ENCODE measurements at places on chromosomes 3 and 15.

DNA sequence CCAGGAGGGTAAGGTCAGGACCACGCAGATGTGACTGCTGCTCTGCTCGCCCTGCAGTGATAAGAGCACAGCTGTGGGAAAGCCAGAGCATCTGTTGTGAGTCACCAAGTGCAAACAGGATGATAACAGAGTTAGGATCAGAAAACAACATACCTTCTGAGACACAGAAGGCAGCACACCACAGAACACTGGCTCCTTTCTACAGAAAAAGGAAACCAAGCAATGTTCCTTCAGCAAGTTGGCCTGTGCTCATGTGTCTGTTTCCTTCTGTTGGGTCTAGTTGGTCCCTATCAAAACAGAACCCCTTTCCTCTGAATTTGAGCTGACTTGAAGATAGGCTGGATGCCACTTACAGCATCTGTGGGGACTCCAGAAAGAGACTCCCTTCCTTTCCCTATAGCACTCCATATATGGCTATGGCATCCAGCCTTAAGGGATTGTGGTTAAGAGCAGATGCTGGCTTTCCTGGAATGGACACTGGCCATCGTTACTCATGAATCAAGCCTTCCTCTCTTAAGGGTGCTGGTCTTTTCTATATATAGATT is 440.7 kb upstream of the THBS1 start:
- DNase-seq = no peak

- peak; percentile 42 for DNase-seq
Observed at GRCh38 chr15:93141371-93141794, 52.4 kb upstream of the RGMA start.

- no peak for DNase-seq
Observed at GRCh38 chr3:156090126-156090525, 30.3 kb upstream of the KCNAB1 start.

- DNase-seq = no peak
Observed at GRCh38 chr3:18512007-18512406, 86.9 kb upstream of the SATB1 start.

GRCh38 chr3:31077826-31078225 is 183.4 kb upstream of the GADL1 start:
- DNase-seq = no peak

DNA sequence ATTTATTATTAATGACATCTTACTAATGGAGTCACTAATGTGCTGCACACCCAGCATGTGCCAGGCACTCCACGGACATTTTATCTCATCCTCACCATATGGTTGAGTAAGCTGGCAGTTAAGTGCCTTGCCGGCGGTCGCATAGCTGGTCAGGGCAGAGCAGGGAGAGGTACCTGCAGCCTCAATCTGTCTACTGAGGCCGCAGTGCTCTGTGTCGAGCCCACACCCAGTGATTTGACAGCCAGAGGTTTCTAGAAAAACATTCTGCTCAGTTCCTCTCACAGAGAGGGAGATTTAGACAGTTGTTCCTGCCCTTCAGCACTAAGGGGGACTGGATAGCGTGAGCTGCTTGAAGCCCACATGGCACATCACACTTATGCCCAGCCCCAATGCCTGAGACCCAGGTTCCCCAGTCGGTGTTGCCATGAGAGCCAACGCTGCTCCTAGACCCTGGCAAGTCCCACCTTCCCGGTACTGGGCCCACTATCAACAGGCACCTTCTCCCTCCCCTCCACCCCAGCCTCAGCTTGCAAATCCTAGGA is 2.6 kb downstream of the LIPC start:
- no peak for DNase-seq

DNA sequence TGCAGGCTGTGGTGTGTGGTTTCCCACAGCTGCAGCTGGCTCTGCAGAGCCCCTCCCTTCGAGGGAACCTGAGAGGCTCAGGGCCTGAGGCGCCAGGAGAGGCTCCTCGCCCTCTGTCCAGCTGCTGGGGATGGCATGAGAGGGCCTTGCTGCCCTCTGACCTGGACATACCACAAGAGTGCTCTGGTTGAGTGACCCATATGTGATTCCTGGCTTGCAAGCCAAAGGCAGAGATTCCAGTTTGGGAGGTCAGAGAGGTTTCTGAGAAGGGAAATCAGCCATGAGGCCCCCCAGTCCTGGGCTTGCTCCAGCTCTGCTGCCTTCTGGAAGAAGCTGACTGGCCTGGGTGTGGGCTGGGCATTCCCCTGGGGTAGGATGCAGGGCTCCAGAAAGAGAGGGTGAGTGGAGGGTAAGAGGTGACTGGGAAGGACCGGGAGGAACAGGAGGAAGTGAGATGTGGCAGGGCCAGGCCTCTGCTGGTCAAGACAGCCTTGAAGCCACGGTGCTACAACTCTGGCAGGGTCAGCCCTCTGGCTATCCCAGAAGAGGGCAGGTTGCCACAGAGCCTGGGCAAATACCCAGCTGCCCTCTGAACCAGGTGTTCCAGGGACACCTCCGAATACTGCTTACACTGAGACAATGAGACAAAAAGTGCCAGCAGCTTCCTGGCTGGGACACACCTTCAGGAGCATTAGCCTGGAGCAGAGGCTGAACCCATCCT is 16.0 kb upstream of the SRP14 start:
- peak; percentile 75 for DNase-seq

GRCh38 chr3:134606033-134607025 is 44.5 kb downstream of the KY start:
- DNase-seq = no peak

DNA sequence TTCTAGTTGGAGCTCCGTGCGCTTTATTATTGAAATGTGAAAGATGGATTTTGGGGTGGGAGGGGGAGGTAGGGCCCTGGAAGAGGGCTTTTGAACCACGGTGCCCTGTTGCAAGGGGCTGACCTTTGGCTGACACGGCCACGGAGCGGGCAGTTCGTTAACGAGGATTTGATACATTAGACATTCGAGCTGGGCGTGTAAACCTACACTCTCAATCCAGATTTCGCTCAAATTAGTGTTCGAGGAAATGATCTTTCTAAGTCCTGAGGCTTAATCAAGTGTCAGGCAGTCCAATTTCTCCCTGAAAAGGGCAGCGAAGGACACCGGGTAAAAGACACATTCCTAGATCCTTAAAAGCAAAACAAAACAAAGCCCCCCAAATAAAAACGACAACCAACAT is 13.0 kb downstream of the ZIC1 start:
- DNase-seq = no peak

DNA sequence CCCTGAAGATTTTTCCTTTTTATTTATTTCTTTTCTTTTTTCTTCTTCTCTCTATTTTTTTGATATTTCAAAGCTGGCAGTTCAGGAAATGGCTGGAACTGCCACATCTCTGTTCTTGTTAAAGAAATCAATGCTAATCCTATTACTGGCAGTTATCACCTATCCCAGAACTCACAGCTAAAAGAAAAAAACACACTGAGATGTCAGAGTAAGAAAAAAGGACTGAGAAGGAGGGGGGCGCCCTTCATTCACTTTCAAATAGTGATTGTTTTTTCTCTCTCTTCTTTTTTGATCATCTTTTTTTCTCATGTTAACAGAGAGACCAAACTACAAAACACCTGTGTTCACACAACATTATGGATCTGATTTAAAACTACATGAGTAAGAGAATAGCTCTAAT is 337.1 kb downstream of the IL20RB start:
- DNase-seq = no peak

DNA sequence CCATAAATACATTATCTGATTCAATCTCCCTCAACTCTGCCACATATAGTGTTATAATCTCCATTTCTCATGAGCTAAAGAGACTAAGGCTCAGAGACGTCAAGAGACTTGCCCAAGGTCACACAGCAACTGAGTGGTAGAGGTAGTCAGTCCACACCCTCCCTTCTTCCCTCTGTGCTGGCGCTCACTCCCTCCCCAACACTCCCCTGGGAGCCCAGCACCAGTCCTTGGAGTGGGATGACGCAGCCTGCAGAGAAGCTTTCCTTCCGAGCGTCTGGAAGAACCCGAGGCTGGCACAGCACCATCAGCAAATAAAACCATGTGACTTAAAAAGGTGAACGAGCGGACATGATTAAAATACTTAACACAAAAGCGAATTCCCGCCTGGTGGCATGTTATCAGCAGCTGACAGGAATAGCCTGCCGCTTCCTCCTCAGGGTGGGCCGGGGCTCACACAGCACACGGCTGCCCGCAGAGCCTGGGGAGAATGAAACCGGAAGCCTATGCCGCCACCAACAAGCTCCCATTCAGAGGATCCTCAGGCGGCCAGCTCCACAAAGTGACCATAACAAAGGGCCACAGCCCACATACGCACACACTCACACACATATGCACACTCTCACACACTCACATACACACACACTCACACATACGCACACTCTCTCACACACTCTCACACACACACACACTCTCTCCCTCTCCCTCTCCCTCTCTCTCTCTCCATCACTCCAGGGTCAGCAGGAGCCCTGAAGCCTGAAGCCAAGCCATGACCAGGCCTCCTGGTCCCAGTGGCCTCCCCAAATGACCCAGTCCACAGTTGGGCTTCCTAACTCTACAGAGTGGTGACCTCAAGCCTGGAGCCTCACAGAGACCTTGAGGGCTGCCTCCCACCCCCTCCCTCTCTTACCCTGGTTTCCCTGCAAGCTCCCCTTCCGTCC is 120.5 kb downstream of the XXYLT1 start:
- DNase-seq = peak; percentile 36

DNA sequence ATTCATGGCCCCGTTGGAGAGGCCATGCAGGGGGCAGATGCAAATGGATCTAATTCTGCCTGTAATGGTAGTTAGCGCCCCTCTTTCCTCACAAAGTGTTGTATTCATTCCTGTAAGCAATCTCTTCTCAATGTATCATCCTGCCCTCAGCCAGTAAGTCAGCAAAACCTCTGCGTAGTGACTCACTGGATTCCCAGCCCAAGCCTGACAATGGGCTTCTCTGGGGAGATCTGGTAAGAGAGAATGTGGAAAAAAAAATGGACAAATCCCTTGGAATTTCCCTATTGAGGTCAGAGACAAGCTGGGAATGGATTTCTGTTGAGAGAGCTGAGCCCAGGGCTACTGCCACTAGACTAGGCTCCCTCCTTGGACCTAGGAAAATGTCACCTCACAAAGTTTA is 25.4 kb downstream of the ADPGK start:
- DNase-seq = no peak

- DNase-seq = no peak
Observed at GRCh38 chr3:46110701-46111493, 83.6 kb upstream of the XCR1 start.

DNA sequence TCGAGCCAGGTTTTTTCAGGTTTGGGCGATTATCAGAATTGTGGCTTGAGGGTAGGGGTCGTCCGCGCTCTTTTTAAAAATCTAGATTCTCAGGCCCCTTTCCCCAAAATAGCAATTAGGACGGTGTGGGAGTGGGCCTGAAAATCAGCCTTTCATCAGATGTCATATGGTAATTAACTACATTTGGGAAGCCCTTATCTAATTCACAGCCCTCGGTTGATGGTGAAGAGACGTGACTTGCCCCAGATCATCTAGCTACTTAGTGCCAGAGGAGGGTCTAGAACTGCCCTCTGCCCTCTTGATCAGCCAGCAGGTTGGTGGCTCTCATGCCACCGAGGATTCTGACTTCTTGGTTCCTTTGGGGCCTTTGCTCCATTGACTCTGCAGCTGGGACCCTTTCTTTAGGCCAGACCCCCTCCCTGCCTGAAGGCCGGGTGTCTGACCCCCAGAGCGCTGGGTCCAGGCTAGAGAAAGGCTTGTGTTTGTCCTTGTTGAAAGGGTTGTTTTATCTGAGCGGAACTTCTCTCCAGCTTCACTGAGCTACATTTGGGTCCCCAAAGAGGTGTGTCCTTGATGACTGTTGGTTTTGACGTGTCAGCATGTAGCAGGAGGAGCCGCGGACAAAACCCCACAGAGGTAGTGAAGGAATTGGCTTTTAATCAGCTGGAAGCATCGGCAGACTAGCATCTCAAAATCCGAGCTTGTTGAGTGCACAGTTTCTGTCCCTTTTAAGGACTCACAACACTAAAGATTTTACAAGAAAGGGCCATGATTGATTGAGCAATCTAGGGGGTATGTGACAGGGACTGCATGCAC is 857 bp downstream of the AEN start:
- DNase-seq = peak; percentile 71

- DNase-seq = no peak
Observed at GRCh38 chr15:47548231-47548630, 169.1 kb upstream of the SEMA6D start.

- no peak for DNase-seq
Observed at GRCh38 chr3:127412578-127413317, 124.9 kb upstream of the PRR20G start.

- no peak for DNase-seq
Observed at GRCh38 chr15:64751464-64751863, 23.9 kb downstream of the RBPMS2 start.

DNA sequence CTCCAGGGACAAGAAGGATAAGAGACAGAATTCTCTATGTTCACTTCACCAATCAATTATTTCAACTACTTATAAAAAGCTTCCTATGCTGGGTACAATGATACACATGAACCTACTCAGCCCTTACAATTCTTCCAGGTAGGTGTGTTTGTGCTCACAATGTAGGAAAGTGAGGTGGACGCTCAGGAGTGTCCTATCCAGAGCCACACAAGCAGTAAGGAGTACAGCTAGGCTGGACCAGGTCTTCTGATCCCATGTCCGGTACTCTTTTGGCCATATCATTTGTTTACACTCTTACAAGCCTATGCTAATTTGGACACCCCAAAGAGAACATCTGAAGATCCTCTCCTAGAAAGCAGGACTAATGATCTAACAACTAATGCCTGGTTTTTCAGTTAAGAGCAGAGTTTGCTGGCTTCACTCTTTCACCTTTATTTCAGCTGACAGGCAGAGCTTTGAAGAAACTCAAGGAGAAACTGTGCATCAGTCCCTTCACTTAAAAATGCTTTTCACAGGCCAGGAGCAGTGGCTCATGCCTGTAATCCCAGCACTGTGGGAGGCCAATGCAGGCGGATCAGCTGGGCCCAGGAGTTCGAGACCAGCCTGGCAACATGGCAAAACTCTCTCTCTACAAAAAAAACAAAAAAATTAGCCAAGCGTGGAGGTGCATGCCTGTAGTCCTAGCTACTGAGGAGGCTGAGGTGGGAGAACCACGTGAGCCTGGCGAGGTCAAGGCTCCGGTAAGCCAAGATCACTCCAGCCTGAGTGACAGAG is 27.5 kb downstream of the IGF2BP2 start:
- DNase-seq = no peak

DNA sequence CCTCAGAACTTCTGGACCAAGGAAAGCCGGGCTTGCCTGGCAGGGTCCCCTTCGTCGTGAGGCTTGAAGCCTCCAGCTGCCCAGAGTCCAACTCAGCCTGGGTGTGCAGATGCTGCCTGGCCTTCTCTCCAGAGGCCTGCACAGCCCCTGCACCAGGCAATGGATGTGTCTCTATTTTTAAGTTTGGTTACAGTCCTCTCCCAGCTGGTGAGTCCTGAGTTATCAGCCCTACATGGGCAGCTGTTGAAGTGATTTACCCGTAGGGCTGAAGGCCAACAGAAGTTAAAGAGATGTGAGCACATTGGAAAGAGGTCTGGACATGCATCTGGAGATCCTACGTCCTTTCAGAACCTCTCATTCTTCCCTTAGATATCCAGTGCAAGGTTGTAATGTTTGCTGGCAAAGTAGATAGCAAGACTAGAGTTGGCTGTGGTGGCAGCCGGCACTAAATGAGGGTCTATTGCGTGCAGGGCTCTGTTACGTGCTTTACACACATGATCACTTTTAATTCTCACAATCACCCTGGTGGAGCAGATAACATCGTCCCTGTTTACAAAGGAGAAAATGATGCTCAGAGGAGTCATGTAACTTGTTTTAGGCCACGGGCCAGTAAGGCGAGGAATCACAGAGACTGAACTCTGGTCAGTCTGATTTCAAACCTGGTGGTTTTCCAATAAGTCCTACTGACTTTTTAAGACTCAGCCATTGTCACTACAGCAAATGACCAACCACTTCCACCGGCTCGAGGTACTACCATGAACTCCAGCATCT is 9.9 kb downstream of the FYCO1 start:
- no peak for DNase-seq
